Stimulated activated CD4-positive, alpha-beta T cell treated with anti-CD3 and anti-CD28 coated beads, TNF-alpha, amount 100 ng/mL, for 1 hour (primary cell): ENCODE measurements at places on chromosomes 1 and 21.

DNA sequence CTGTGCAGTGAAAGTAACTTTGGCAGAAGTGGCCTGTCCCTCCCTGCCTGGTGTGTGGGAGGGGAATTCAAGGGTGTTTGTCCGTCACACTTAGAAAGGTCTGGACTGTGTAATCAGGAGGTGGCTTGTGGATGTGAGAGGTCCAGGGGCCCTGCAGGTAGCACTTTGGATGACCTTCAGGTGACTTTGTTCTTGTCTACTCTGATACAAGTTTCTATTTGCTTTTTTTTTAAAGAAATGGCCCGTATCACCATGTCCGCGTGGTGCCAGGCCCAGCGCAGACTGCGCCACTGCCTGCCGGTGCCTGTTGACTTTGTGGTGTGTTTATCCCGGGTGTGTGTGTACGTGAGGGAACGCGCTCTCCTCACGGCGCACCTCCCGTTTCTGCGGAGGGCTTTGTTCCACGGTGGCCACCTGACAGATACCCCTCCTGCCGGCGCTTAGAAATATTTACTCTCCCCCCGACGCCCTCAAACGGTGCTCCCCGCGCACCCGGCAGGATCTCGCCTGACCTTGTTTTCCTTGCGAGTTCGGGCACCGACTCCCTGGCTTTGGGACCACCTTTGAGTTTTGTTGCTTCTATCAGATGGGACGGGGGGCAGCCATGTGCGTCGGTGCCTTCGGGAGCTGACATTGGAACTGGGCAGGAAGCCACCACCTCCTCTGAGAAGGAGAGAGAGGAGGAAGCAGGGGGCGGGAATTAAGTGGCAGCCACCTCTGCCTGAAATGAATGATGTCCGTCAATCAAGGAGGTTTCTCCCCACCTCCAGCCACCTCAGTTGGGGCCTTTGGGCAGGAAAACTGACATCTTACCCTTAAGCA, 119.4 kb downstream of the PRDM16 start:
- no peak for DNase-seq

- peak; percentile 4 for DNase-seq
These were observed 2.7 kb upstream of the SDC3 start for GRCh38 chr1:30911059-30911954.

GRCh38 chr1:53979712-53980450, 33.7 kb downstream of the LRRC42 start:
- DNase-seq = no peak

GRCh38 chr1:210437111-210437510, 108.4 kb downstream of the HHAT start:
- DNase-seq = no peak

GRCh38 chr1:20885121-20885520, 98.0 kb upstream of the HP1BP3 start:
- DNase-seq = no peak

GRCh38 chr1:234972411-234973191, 156.0 kb downstream of the TOMM20 start:
- no peak for DNase-seq

DNA sequence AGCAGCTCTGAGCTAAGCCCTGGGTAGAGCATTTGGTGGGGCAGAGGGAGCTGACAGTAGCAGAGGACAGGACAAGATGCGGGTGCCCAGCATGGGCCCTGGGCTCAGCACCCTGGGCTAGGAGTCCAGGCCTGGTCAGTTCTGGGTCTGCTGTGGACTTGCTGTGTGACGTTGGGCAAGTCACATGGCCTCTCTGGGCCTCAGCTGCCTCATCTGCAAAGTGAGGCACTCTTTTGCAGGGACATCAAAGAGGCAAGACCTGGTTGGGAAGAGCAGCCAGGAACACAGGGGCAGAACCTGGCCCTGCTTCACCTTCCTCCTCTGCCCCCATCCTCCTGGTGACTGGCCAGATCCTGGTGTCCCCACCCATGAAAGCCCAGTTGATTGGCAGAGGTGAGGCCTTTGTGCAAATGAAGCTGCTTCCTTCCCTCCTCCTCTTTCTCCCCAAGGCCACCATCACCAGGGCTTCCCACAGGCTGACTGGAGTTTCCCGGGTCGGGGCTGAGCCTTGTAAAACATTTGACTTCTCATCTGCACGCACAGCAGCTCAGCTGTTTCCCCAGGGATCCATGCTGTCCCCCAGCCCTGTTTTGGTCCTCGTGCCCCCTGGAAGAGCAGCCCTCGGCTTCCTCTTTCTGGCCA, 350.5 kb downstream of the MATN1 start:
- DNase-seq = no peak

DNA sequence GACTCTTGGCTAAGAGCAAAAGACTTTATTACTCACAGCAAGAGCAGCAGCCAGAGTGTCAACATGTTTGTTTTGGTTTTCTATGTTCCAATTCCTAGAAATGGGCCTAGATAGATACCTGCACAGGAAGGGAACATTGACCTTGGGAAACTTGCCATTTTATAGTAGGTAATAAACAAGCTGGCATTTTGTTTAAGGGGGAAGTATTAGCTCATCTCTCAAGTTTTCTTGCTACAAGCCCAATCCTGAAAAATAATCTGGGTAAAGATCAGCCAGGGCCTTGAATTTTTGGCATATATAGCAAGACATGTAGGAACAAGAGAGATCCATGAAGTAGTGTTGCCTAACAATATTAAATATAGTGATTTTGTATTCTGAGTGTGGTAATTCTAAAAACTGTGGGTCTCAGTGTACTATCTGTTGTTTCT, 51.4 kb upstream of the RGL1 start:
- no peak for DNase-seq

DNA sequence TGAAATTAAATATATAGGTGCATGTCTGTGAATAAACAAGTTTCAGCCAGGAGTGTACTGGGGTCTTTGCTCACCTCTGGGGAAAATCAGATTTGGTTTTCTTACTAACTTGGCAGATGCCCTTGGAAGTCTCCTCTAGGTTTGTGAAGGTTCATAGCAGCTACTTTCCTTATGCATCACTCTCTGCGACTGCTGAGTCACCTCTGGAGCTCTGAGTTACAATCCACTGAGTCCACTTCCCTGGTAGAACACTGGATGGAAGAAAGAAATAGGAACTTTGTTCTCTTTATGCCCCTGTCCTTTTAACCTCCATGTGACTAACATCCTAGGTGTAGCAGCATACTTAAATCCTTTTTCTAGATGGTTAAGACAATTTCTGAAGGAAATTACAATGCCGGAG, 4.4 kb upstream of the FASLG start:
- no peak for DNase-seq

- no peak for DNase-seq
These were observed 176.8 kb upstream of the PTBP2 start for GRCh38 chr1:96544831-96545221.

GRCh38 chr1:41823471-41823870, 95.3 kb downstream of the HIVEP3 start:
- no peak for DNase-seq

- no peak for DNase-seq
These were observed 442.9 kb downstream of the PTPRC start for GRCh38 chr1:199081739-199082138.

DNA sequence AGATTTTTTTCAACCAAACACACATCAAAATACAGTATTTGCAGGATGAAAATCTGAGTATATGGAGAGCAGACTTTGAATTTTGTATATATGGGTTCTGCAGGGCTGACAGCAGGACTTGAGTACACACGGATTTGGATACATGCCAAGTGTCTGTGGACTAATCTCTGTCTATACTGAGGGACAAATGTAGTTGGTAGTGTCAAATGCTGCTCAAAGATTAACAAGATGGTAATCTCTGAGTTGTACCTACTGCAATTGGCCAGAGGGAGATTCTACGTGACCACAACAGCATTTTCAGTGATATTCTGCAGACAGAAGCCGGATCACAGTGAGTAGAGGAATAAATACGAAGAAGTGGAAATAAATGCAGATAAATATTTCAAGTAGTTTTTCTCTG, 43.4 kb downstream of the SHCBP1L start:
- DNase-seq = no peak

- no peak for DNase-seq
These were observed 34.9 kb upstream of the VASH2 start for GRCh38 chr1:212915245-212916091.

DNA sequence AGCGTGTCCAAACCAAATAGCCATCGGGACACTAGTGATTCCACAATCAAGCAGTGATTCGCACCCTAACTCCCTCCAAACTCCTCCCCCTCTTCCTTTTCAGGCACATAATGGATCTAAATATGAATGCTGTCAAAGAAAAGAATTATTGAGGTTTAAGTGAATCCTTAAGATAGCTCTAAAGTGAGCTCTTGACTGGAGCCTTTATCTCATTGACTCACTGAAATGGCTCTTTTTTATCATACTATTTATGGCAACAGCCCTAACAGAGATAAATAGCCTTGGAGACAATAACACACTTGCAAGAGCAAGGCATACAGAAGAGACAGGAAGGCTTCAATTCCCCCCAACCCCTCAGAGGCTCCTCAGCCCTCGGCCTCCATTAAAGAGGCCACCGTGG, 143.3 kb downstream of the PLXNA2 start:
- no peak for DNase-seq

- no peak for DNase-seq
These were observed 82.5 kb upstream of the DPH5 start for GRCh38 chr1:101108111-101108500.

- no peak for DNase-seq
These were observed 4.7 kb upstream of the CD55 start for GRCh38 chr1:207316622-207317391.

DNA sequence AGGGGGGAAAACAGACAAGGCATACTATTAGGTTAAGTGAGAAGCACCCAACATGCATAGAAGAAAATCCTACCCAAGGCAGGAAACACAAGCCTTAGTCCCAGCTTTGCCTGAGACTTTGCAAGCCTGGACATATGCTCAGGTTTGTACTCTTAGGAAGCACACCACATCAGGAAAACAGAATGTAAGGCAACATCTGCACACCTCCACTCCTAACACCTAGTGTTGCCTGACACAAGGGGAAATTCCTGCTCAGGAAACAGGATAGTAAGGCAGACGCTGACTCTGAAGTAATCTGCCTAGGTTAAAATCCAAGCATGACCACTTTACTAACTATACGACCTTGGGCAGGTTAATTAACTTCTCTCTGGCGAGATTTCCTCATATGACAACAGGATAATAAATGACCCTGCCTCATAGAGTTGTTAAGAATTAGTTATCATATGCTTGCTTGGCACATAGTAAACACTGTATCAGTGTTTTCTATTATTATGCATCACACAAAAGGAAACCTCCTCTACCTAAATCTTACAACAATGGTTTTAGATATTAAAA, 119.8 kb downstream of the ZZZ3 start:
- DNase-seq = no peak

- DNase-seq = no peak
These were observed 56.0 kb downstream of the CD46 start for GRCh38 chr1:207807690-207808321.

DNA sequence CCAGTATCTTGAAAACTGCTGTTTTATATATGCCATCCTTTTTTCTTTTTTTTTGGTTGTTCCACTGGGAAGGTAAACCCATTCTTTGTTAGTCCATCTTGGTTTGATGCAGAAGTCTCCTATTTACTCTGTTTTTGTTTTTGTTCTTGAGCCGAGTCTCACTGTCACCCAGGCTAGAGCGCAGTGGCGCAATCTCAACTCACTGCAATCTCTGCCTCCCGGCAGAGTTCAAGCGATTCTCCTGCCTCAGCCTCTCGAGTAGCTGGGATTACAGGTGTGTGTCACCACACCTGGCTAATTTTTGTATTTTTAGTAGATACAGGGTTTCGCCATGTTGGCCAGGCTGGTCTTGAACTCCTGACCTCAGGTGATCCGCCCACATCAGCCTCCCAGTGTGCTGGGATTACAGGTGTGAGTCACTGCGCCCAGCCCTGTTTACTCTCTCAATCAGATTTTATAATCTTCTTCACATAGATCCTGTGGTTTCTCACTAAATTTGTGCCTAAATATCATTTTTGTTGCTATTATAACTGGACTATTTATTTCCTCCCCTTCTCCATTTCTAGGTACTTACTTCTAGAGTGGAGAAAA, 12.5 kb downstream of the SYF2 start:
- DNase-seq = no peak

- DNase-seq = peak; percentile 50
These were observed 25.1 kb downstream of the ZBTB17 start for GRCh38 chr1:15950763-15951295.

DNA sequence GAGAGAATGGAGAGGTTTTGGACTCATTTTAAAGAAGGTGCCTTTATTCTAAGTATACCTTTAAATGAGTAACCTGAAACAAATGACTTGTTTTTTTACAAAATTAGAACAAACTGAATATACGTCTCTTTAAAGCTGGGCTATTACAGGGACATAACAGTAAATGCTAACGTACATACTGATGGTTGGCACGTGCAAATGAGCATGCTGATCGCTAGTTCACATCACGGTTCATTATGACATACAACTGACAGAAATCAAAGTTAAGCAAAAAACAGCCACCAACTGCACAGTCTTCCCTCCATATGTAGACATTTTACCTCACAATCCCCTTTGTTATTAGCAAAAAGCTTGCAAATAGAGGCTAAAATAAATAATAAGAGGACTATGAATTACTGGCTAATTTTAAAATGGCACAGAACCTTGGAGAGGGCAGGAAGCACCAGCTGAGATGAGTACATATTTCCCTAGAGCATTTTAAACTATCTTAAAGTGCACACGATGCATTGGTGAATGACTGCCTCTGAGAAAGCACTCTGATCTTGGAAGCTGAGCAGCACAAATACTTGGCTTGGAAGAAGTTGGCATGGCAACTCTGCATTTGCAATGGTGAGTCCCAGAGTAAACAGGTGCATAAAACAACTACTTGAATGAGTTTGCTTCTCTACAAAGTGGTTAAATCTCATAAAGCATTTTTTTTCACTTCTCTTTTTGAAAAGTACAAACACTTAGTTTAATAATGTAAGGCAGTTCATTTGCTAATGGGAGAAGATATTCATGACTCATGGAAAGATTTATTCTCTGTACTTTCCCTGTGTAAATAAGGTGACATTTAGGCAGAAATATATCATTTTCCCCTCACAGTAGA, 204.7 kb downstream of the LHX8 start:
- DNase-seq = no peak

DNA sequence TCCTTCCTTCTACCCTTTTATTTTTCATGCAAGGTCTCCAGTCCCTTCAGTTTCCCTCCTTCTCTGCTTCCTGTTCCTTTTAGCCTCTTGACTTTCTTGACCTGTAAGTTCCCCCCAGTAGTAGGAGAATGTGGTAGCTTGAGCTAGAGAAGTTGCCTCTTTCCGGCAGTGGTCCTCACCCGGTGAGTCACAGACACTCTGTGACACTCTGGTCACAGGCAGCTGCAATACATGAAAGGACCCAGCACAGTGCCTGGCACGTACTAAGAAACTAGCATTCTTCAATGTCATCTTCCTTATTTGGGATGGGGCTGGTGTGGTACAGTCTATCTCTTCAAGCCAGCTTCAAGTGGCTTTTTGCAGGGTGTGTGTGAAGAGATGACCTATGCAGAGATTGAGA, 16.0 kb downstream of the PFKFB2 start:
- DNase-seq = no peak

GRCh38 chr1:209198961-209199750, 384.4 kb upstream of the CAMK1G start:
- DNase-seq = no peak

- DNase-seq = no peak
These were observed 43.2 kb upstream of the CD34 start for GRCh38 chr1:207954104-207954503.

- no peak for DNase-seq
These were observed 173.0 kb downstream of the LEPR start for GRCh38 chr1:65593516-65593915.
